SK-N-SH (cell line): ENCODE measurements at places on chromosomes 6 and 20.
A peak's percentile ranks its signal among the peaks of the same experiment; 100 is the strongest.

GRCh38 chr6:166712286-166713228, 85.5 kb upstream of the RPS6KA2 start:
- no peak for DNase-seq

DNA sequence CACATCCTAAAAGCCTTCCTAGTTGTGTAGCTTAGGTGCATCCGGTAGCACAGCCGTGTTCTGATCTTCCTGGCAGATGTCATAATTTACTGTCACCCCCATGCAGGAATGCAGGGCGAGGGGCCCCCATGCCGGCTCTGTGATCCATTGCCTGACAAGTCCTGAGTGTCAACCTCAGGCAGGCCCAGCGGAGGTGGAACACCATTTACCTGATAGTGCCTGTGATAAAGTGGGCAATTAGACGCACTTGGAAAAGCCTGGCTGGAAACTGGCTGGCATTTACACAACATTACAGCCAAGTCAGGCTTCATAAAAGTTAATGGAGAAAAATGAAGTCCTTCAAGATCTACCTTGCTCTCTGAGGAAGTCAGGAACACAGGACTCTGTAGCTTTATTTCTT, 521.4 kb upstream of the JAG1 start:
- no peak for DNase-seq

GRCh38 chr6:2865694-2866151, 24.1 kb upstream of the SERPINB1 start:
- DNase-seq: no peak

DNA sequence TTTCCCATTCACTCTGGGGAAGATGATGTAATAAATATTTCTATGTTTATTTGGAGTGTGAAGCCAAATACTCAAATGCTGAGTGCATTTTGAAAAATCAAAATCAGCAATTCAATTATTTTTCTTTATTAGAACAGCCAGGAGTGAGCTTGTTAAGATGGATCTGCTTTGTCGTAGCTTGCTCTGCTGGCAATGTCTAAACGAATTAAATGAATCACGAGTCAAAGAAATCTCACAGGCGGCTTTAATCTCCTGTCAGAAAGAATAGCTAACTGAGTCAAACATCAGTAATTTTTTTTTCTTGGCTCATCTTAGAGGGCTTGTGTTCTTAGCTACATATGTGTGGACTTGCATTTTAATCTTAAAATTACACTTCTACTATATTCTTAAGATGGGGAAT, 100.2 kb upstream of the HMGN3 start:
- no peak for DNase-seq

DNA sequence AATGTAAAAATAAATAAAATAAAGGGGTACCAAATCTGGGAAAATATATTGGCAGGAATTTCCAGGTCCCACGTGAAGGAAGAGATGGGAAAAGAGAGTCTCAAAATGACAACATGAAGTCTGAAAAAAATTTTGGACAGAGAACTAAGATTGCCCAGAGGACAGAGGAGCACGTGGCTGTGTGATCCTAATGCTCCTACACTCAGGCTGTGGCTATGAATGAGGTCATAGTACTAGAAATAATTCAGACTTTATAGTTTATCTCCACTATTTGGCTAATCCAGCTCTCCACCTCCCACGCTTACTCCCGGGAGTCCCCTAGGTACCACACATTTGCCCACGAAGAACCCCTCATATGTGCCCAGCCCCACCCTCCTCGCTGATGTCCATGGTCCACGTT, 42.8 kb upstream of the STMND1 start:
- DNase-seq: no peak

GRCh38 chr20:40687384-40688128, 1.5 kb downstream of the MAFB start:
- peak; percentile 67 for DNase-seq

GRCh38 chr20:4252005-4252404, 236.6 kb upstream of the RNF24 start:
- no peak for DNase-seq

DNA sequence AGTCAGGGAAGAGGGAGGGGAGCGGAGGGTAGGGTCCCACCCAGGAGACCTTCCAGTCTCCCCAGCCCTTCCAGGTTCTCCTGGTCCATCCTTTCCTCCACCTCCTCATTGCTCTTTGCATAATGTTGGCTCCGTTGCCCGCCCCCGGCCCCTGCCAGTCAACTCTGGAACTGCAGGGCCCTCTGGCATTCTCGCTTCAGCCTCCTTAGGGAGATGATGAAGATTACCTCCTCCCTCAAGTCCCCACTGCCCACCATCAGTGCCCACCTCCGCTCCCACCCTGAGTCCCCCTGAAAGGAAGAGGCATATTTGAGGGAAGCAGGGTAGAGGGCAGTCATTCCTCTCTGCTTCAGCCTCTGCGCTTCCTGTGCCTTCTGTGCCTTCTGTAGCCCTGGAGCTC, 8.5 kb downstream of the TMEM63B start:
- no peak for DNase-seq

GRCh38 chr20:17281478-17281877, 54.6 kb downstream of the PCSK2 start:
- DNase-seq: peak; percentile 30

- no peak for DNase-seq
Observed at GRCh38 chr6:55794136-55794812, 81.1 kb downstream of the BMP5 start.

DNA sequence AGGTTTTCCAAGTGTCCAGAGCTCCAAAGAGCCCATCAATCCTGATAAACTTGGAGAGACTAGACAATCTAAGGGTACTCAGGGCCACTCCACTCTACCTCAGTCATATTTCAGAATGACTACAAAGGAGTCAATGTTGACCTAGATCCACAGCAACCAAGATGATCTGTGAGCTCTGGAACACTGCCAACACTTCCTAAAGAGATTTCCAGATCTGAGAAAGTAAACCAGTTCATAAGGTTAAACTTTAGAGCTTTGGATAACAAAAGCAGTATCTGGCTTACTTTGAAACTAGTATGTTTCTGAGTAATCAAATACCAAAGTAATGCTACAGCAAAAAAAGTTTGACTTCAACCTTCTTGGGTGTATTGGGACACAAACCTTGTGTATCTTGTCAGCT, 122.7 kb downstream of the BTBD9 start:
- DNase-seq: no peak

- DNase-seq: no peak
Observed at GRCh38 chr6:169289257-169289618, 35.6 kb upstream of the THBS2 start.

DNA sequence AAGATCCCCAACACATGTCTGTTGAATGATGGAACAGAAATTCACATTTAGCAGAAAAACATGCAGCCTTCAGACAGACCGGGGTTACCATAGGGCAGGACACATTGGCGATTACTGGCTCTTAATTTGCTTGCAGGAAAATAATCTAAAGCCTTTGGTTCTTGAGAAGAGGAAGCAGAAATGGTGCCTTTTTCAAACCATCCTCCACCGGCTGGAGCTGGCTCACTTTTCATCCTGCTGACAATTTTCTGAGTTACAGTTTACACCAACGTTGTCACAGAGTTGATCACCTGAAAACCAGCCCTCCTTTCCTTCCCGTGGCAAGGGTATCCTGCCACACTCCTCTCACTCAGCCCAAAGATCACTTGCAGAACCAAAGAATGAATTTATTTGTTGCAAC, 32.6 kb downstream of the SF3B5 start:
- no peak for DNase-seq

DNA sequence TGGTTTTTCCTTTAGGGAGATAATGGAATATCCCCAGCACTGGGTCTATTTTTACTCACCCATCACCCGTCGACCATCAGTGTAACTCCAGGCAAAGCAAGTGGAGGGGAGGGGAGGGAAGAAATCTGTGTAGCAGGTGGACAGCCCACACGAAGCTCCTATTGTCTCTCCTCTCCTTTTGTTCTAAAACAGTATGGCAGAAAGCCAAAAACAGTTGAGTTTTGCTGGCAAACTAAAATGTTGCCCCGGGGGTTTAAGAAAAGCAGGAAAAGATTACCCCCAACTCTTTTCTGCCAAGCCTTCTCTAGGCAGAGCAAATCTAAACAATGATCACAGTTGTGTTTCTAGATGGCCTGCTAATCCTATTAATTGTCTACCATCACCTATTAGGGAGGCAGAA, 89.7 kb downstream of the PREP start:
- DNase-seq: no peak

GRCh38 chr20:59786801-59787537, 146.5 kb downstream of the SYCP2 start:
- DNase-seq: no peak

GRCh38 chr20:17862171-17862570, 106.4 kb downstream of the SNX5 start:
- DNase-seq: no peak

- peak; percentile 27 for DNase-seq
Observed at GRCh38 chr6:30743099-30744053, 889 bp upstream of the FLOT1 start.

GRCh38 chr6:139027620-139028182, 844 bp upstream of the ABRACL start:
- DNase-seq: no peak

GRCh38 chr6:106112433-106112832, 26.3 kb downstream of the PRDM1 start:
- DNase-seq: no peak

DNA sequence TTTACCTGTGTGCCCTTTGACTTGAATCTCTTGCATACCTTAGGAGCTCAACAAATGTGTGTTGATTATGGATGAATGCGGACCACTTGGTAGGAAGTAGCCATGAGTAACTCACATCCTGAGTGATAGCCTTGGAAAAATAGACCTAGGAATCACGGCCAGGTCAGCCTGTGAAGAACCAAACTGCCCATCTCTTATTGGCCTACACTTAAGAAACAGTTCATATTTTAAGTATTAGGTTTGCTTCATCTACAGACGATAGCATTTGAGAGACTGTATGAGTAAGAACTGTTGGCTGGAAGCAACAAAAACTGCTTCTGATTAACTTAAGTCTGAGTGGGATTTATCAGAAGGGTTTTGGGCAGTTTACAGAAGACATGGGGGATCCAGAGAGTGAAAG, 320.1 kb upstream of the PRND start:
- DNase-seq: no peak

- DNase-seq: no peak
Observed at GRCh38 chr20:1302685-1303541, 26.0 kb downstream of the SDCBP2 start.

- DNase-seq: no peak
Observed at GRCh38 chr20:45337367-45338120, 10.7 kb downstream of the SDC4 start.

- no peak for DNase-seq
Observed at GRCh38 chr6:73879501-73880293, 183.7 kb downstream of the CD109 start.

DNA sequence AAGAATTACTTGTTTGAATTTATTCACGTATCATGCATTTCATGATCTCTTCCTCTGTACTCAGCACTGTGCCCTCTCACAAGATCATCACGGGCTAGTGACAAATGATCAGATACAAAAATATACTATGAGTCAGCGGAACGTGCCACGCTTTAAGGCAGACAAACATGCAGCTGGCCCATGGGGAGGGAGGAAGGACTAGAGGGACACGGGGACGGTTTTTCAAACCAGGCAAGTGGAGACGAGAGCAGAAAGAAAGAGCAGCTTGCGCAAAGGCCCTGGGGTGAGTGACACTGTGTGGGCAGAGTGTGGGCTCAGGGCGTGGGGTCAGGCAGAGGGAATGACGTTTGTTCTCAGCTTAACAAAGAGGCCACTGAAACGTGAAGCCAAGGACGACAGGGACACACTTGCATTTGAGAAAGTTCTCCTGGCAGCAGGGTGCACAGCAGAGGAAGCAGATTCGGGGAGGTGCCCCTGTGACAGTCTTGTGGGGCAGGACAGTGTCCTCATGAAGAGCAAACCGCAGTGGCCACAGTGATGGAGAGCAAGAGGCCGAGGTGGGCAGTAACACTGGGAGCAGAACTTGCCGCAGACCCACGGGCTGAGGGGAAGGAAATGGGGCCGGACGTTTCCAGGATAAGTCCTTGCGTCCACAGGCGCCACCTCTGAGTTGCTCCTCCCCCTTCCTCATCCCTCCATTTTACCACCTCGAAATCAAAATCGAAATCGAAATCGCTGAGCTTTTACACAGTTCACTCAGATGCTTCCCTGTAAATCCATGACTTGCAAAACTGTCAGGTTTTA, 6.9 kb upstream of the RPS6KA2 start:
- DNase-seq: no peak

DNA sequence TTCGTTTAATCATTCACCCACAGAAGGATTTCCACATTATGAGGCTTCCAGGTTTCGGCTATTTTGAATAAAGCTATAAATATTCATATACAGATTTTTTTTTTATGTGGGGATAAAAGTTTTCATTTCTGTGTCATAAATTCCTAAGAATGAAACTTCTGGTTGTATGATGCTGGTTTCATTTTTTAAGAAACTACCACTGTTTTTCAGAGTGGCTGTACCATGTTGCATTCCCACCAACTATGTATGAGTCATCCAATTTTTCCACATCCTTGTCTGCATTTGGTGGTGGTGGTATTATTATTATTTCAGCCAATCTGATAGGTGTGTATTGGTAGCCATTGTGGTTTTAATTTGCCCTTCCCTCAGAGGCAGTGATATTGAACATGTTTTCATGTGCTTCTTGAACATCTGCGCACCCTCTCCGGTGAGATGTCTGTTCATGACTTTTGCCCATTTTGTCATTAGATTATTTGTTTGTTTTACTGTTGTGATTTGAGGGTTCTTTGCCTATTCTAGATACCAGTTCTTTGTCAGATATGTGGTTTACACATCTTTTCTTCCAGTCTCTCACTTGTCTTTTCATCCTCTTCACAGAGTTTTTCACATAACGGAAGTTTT, 75.5 kb downstream of the DOK5 start:
- DNase-seq: no peak

DNA sequence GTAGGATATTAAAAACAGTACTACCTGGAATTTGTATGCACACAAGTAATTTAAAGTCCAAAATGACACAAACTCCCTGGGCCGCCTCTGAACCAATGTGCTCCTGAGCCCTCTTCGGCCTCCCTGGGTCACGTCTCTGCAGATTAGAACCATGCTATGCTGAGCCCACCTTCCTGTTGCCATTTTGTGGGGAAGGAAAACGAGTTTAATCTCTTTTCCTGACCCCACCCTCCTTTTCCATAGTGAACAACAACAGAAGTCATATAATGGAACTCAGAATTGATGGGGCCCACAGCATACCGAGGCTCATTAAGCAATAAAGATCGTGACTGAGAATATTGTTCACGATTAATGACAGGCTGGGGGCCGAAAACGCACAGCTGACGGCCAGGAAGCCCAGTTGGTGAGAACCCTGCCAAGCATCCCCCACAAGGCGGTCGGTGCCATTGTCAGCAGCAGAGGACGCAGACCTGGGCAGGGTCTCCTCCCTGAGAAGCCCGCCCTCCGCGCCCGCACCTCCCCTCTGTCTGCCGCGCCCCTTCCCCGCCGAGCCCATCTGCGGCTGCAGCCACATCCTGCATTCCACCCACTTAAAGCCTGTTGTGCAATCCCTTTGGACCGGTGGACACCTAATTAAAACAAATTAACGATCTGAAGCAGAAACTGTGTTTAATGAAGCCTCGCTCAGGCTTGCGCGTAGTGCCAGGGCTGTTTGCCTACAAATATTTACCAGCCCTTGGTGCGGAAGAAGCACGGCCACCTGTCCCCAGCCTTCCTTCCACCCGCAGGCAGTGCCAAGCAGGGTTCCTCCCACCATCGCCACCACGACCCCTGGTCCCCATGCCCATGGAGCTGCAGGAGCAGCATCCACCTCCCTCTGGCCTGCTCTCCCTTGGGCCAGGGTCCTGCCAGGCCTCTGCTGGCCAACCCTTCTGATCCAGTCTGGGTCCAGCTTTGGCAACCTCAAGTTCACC, 68.1 kb downstream of the DLL1 start:
- peak; percentile 17 for DNase-seq

GRCh38 chr20:54477191-54477955, 2.0 kb downstream of the DOK5 start:
- DNase-seq: no peak

- DNase-seq: no peak
Observed at GRCh38 chr6:159874435-159874834, 16.4 kb upstream of the MAS1 start.
